DND-41 (cell line): ENCODE measurements at places on chromosomes 13 and 19.
A peak's percentile ranks its signal among the peaks of the same experiment; 100 is the strongest.

DNA sequence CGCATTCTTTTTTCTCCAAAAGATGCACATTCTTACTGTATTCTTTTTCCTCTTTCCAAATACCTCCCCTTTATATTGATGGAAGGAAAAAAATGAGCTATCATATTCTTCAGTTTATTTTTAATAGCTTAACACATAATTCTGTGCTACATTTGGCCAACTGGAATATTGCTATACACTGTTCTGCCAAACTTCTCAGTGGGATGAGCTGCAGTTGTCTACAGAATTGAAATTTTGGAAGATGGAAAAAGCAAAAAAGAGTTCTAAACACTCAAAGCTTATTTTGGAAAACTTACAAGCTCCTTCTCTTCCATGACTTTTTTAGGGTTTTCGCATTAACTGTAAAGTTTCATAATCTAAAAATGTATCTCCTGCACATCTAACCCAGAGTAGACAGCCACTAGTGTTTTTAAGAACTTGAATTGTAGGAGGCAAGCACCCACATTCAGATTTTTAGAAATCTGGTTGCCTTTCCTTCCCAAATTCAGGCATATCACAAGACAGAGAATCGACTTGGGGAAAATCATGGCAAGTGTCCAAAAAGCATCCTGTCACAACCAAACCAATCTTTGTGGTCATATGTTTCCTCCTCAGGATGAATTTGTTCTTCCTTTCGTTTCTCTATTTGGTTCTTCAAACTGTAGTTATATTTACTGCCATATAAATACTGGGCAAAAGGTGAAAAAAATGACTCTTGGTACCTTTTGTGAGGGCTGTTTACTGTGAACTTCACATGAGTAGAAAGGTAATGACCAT lies 111.4 kb upstream of the FRY start:
- DNase-seq, result no peak

GRCh38 chr13:26923824-26924605 lies 163.4 kb upstream of the GPR12 start:
- DNase-seq, result no peak

DNA sequence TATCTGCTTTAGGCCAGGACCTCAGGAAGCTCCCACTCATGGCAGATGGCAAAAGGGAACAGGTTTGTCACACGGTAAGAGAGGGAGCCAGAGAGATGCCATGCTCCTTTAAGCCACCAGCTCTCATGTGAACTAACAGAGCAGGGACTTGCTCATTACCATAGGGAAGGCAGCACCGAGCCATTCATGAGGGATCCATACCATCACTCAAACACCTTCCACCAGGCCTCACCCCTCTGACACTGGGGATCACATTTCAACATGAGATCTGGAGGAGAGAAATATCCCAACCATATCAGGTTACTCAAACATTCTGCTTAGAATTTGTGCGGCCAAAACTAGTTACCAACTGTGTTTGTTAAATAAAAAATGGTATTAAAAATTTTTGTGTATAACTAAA lies 427.0 kb downstream of the UQCRFS1 start:
- DNase-seq, result no peak

- DNase-seq, result no peak
These were observed 2.3 kb downstream of the NCCRP1 start for GRCh38 chr19:39199025-39199424.

GRCh38 chr19:45640849-45641273 lies 1.7 kb upstream of the EML2 start:
- DNase-seq, result no peak

- no peak for DNase-seq
These were observed at the start of gene EPS8L1 for GRCh38 chr19:55075371-55075998. EPS8L1 (plus strand) TSS chr19:55075869; CDS start chr19:55076445, 576 bp downstream.

GRCh38 chr19:16661480-16662034 lies 618 bp downstream of the TMEM38A start:
- no peak for DNase-seq

DNA sequence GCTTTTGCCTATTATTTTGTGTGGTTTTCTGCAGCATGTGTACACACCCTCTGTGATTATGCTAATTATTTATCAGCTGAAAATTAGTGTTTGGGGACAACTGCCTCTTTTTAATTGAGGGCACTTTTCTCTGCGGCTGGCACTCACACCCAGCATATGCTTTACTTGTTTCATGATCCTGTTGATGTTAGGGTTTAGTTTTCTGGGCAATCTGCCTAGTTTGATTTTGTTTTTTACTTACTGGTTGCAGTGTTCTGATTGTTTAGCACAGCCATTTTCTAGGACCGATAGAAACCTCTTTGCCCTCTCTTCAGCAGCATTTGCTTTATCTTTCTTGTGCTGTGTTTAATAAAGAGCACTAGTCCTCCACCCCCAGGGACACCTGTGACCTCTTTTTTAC lies 161.6 kb downstream of the PAN3 start:
- DNase-seq, result no peak

DNA sequence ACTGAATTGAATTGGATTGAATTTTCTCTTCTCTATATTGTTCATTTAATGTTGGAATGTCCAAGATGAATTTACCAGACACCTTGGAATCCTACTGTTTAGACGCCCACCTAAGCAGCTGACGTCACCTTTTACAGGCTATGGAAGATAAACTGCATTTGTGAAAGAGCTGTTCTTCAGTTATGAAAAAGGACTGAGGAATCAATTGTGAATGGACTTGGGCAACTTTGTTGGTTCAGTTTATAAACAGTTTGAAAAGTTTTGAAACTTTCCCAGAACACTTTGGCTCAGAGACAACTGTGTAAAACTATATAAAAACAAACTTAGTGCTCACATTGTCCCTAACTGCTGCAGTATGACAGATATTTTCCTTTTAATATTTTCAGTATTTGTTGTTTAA lies 590.8 kb upstream of the SPRY2 start:
- no peak for DNase-seq

DNA sequence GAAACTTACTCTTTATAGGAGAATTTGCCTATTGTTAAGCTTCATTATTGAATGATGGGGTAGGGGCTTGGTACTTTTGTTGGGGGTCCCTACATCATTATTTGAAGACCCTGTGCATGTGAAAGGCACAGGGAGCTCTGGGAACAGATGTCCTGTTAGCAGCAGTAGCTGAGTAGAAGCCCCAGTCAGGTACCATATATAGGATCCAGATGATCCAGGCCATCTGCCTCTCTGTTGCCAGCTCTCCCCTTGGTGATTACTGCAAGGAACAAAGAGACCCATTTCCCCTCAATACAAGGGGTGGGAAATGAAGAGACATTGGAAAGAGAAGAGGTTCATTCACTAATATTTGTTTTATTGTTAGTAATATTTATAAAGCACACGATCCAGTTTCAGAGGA lies 4.4 kb upstream of the MTMR6 start:
- DNase-seq, result no peak

DNA sequence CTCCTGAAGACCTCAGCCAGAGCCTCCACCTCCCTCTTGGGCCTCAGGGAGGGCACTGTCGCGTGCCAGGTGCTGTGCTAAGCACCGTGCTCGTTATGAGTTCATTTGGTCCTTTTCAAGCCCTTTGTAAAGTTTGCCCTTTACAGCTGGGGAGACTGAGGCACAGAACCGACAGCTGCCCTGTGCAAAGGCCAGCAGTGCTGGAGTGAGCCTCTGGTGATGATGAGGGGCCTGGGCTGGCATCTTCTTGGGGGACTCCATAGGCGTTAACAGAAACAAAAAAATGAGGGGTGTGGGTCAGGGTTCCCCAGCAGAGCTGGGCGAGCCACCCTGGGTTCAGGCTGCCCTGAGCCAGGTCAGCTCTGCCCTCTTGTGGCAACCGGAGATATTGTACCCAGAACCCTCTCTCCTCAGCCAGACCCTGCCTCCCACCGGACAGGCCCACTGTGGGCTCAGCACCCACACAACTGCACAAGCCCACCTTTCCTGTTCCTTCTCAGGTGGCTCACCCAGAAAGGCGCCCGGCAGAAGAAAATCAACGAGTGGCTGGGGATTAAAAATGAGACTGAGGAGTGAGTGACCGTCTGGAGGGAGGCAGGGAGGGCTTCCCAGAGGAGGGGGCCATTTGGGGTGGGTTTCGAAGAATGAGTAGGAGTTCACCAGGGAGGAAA lies 5.5 kb upstream of the IFI30 start:
- DNase-seq, result peak; percentile 63

- peak; percentile 75 for DNase-seq
These were observed 38.6 kb upstream of the SEMA6B start for GRCh38 chr19:4597975-4598671.

- no peak for DNase-seq
These were observed 136.5 kb upstream of the FNDC3A start for GRCh38 chr13:48839171-48839570.

DNA sequence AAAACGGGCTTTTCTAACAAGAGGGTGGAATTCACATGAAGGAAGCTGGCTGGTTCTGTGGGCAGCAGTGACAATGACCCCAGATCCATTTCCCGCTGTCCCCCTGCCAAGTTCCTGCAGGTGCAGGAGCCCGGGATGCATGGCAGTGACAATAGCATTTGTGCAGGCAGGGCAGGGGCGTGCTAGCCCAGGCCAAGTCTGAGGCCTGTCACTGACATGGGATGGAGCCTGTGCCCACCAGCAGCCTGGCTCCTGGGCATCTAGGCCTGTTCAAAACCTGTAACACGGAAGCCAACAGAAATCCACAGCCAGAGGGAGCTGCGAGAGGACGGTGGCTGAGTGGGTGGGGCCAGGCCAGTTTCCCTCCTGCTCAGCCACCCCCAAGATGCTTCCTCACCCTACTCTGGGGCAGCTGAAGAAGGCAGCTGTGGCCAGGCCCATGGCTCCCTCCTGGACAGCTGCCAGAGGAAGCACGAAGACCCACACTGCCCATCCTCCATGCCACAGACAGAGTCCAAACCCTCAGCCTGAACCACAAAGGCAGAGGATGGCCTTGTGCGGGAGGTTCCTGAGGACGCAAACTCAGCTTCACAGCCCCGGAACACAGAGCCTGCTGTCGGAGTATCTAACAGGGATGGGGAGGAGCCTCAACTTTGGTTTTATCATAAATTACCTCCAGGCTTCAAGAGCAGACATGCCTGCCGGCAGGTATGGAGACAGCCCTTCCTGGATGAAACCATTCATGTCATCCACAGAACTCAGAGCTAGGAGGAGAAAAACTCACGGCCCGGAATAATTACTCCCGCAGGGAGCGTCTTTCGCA lies 74.0 kb downstream of the CEBPG start:
- DNase-seq, result no peak

GRCh38 chr13:47511647-47512046 lies 489.4 kb downstream of the SUCLA2 start:
- DNase-seq, result no peak

- no peak for DNase-seq
These were observed 81.4 kb downstream of the RAB20 start for GRCh38 chr13:110480161-110480560.

GRCh38 chr19:11581740-11582139 lies 4.3 kb upstream of the ACP5 start:
- peak; percentile 63 for DNase-seq

- no peak for DNase-seq
These were observed 61.0 kb downstream of the TPT1 start for GRCh38 chr13:45280011-45280410.

GRCh38 chr13:34155931-34156607 lies 338.1 kb downstream of the RFC3 start:
- DNase-seq, result no peak

GRCh38 chr13:26965952-26966700 lies 205.5 kb downstream of the USP12 start:
- DNase-seq, result no peak

- DNase-seq, result no peak
These were observed 18.4 kb downstream of the AMER2 start for GRCh38 chr13:25153736-25154135.

DNA sequence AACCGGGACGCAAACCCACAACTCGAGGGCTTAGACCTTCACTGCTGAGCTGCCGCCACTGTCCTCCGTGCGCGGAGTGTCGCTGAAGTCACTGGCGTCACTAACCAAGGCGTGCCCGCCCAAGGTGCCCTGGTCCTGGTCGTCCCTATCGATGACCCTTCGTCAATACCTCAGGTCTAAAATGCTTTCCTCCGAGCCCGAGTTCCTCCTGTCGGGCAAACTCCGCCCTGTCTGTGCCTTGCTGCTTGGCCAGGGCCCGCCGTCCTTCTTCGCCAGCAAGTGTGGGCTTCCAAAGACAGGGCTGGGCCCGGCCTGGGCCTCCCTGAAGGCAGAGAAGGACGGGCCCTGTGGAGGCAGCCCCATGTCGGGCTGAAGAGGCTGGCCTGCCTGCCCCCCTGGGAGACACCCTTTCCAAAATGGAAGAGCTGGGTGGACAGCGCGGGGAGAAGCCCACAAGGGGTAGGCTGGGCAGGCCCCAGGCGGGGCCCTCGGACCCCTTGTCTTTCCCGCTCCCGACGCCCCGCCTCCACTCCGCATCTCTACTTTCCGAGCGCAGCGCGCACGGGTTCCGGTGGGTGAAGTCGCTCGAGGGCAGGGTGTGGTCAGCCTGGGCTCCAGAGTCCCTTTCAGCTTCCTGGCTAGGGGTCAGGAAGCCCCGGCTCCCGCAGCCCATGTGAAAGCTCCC lies 13.4 kb downstream of the RB1 start:
- DNase-seq, result no peak

- no peak for DNase-seq
These were observed 3.8 kb downstream of the CDX2 start for GRCh38 chr13:27965343-27965739.

GRCh38 chr19:14472202-14472938 lies 2.8 kb downstream of the PTGER1 start:
- peak; percentile 48 for DNase-seq

GRCh38 chr19:29092712-29093552 lies 120.0 kb downstream of the UQCRFS1 start:
- DNase-seq, result no peak

DNA sequence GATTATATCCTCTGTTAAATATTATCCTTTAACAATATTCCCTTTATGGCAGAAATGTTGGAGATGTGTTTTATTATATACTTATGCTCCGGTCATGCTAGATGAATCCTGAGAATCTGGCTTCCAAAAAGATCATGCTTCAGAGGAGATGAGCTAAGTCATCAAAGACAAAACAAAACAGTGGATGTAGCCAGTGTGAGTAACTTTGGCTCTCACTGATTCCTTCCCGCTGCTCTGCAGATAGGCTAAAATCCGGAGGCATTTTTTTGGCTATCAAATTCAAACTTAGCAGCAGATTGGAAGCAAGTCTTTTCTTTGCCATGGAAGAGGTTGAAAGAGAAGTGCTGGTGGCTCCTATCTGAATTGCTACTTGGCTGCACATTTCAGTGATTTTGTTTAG lies 295.9 kb downstream of the GPC6 start:
- DNase-seq, result no peak

- DNase-seq, result no peak
These were observed 28.6 kb upstream of the NDUFS7 start for GRCh38 chr19:1354970-1355567.

DNA sequence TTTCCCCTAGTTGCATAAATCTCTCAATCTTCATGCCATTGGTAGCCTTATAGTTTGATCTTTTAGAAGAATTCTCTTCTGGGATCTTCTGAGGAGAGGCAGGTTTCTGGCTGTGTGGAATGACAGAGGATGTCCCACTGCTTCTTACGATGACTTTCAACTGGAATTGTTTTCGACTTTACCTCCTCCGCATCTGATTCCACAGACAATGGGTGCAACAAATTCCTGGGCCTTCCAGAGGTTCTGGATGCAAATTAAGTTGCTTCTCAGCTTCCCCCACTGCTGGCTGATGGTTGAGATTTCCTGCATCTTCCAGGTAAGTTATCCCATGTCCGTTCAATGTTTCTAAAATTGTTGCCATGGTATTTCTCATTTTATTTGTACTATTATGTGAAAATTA lies 142.3 kb upstream of the TSC22D1 start:
- no peak for DNase-seq

- DNase-seq, result no peak
These were observed 2.9 kb downstream of the LAMP1 start for GRCh38 chr13:113299951-113300350.
